ENCODE measurements at places on chromosomes 7 and 10. TPM values are rescaled to one million over a fixed set of nuclear protein-coding genes. Genes with fewer than 3 reads are reported as not detected.

- DNase-seq = no peak
Measured at GRCh38 chr10:49572594-49573114, 33.7 kb upstream of the ERCC6 start.

DNA sequence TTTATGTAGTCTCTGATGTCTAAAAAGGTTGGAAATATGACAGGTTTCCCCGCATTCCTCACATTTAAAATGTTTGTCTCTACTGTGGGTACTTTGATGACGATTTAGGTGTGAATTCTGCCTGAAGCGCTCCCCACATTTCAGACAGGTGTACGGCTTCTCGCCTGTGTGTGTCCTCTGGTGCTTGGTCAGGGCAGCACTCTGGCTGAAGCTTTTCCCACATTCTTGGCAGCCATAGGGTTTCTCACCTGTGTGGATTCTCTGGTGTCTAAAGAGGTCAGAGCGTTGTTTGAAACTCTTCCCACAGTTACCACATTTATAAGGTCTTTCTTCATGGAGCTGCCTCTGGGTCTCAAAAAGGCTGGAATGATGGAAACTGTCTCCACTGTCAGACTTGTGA lies 6.3 kb downstream of the ZNF394 start:
- no peak for DNase-seq

DNA sequence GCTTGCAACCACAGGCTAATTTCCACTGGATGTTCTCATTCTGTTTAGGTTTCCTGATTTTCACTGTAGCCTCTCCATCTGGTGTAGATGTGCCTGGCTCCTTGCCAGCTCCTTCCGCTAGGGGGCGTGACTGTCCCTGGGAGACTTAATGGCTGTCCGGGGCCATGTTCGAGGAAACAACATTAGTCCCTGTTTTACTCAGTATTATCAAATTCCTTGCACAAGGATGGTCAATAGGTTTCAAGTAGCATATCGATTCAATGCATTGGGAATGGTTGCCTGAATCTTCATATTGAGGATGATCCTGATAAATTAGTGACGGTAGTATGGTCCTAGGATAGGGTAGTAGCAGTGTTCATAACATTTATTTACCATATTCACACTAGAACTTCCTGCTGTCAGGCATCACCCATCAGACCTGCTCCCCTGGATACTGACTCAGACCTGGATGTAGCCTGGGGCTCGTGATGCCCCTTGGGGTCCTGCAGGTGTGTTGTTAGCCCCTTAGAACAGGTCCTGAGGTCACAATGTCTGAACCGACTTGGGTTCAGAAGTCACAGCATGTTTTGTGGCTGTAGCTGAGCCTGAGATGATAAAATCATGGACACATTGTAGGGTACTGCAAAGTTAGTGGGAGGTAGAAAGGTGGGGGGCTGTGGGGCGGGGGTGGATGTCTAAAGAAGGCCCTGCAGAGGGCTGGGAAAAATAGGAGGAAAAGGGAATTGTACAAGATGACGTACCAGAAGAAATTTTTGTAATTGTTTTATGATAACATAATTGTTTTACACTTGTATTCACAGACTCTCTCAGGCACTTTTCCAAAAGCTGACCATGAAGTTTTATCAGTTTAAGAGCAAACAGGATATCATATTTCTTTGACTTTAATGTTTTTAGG lies 8.9 kb upstream of the EXOC6 start:
- DNase-seq = no peak

KLF14 gene
- polyA plus RNA-seq = 0.76 TPM

DNA sequence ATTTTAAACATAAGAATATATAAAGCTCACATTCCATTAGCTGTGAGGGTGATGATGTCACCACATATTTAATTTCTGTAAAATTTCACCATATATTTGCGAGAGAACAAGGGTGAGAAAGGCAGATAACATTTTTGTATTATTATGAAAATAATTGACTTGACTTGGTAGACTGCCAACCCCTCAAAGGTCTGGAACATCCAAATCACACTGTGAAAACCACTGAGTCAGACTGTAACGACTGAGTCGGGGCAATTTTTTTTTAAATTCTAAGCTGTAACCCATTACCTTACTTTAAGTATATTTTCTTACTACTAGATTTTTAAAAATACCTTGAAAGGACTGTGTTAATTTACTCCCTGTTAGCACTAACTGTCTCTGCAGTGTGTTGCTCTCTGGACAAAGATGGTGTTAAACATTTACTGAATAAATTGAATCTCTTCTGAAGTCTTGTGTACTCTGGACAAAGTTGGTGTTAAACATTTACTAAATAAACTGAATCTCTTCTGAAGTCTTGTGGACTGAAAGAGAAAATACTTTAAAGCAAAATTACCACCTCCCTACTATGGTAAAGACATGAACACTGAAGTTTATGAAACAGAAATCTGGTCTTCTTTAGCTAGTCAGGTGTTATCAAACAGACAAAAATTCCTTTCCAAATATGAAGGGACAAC lies 14.1 kb downstream of the PDZD8 start:
- peak; percentile 11 for DNase-seq

GRCh38 chr10:89091496-89091895 lies 100.9 kb downstream of the FAS start:
- no peak for DNase-seq

DNA sequence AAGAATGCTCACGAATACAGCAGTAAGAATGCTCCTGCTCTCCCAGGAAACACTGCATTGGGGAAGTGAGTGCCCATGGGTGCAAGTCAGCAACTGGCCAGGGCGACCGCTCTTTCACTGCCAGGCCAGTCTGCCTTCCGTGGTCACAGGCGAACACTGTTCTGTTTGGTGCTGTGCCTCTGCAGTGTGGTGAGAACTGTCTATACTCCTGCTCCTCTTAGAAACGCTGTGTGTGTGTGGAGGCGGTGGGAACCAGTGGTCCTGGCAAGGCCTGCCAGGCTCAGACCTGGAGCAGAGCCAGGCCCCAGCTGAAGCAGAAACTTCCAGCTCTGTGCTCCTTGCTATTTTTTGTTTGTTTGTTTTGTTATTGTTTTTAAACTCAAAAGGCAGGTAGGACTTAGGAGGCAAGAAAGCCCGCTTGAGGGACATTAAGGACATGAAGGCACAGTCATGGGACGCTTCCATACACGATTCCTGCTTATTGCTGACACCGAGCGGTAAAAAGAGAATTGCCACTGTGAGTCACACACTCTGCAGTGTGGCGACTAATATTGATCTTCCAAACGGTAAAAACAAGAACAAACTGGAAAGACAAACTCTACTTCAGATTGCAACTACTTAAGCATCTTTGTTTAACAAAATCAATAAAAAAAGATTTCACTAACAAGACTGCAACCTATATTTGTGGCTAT lies 430.8 kb downstream of the DNAJB6 start:
- DNase-seq = no peak

DNA sequence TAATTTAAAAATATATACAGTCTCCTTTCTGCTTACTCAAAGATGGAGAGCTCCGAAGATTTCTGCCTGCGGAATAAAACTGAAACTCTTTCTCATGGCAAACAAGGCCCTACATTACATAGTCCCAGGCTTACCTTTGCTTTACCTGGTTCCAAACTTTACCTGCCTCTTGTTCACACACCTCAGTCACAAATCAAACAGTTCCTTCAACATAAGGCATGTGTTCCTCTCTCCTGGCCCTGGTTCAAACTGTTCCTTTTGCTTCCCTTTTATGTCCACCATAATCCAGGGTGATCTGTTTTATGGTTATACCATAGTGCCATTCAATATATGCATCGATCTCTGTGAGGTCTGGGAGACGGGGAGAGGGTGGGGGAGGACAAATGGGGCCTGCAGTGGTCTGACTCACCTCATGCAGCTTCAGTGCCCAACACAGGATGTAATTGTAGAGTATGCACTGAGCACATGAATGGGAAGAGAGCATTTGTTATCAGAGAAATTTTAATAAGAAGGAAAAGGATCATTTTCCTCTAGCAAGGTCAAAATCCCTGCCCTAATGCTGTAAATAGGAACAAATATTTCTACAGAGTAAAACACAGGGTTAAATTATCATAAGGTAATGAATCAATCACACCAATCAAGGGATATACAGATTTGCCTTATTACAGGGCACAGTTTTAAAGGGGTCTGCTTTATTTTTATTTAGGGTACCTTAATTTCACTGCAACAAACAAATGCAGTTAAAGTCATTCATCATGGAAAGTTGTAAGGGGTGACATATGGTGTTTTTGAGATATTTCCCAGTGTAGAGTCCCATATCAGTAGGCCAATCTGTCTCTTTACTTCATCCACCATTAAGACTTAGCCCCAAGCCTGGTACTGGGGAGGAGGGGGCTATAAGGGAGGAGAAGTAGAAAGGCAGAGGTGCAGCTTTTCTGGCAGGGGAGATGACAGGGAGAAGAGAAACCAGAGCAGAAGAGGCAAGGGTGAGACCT lies 88.8 kb upstream of the PDE1C start:
- no peak for DNase-seq

DNA sequence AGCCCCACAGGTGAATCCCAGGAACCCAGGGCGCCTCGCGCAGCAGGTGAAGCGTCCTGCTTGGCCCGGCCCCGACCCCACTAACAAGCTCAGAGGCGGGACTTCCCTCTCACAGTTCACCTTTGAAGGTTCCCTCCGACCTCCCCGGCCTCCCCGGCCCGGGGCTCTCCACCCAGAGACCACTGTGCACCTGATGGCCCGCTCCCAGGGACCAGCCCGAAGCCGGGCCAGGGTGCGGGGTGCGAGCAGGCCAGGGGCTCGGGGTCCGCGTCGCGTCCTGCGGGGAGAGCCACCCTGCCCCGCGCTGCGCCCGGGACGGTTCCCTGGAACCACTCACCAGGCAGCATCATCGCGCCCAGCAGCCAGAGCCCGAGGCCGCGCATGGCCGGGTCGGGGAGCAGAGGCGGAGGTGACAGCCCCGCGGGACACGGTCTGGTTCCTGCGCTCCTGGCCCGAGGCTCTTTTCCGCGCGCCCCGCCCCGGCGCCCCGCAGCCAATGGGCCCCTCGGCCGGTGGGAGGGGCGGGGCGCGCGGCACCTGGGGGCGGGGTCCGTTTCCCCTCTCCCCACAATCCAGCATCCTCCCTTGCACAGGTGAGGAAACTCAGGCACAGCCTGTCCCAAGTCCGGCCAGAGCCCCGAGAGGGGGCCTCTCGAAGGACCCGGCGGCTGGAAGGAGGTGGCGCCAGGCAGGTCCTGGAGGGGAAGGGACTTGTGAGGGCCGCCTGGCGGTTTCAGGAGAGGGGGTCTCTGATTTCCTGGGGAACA lies at the start of gene ADAM8:
Gene ADAM8, minus strand, starts transcription at position 434 of the 767 bp plus-strand sequence. Its CDS starts 51 bp downstream, at position 383.
- DNase-seq = no peak

RELN gene
- 21.8 TPM for polyA plus RNA-seq

UNCX gene
- polyA plus RNA-seq = 8.5 TPM

CREB5 gene
- 14.6 TPM for polyA plus RNA-seq

DNA sequence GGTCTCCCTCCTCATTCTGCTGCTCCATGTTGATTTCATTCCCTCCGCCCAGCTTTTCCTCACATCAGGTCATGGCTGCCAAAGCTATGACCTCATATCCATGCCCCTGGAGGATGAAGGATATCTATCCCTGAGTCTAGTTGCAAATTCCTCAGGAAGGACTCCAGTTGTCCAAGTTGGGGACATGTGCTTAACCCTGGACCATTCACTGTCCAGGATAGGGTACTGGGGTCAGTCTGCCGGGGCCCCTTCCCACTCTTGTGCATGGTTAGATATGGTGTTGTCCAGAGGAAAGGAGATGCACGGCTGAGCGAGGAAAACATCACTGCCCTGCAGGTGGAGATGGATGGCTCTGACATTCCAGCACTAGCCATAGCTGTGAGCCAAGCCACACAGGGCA lies 51.9 kb upstream of the COMTD1 start:
- DNase-seq = no peak

GPR15LG gene
- 0.52 TPM for polyA plus RNA-seq

ENTPD1 gene
- 23.1 TPM for polyA plus RNA-seq

- DNase-seq = no peak
Measured at GRCh38 chr7:95433952-95434556, 774 bp downstream of the PON2 start.

FRMPD2 gene
- polyA plus RNA-seq = 0.63 TPM

IFRD1 gene
- polyA plus RNA-seq = 49.2 TPM

PNLIPRP1 gene
- 0.13 TPM for polyA plus RNA-seq

DNA sequence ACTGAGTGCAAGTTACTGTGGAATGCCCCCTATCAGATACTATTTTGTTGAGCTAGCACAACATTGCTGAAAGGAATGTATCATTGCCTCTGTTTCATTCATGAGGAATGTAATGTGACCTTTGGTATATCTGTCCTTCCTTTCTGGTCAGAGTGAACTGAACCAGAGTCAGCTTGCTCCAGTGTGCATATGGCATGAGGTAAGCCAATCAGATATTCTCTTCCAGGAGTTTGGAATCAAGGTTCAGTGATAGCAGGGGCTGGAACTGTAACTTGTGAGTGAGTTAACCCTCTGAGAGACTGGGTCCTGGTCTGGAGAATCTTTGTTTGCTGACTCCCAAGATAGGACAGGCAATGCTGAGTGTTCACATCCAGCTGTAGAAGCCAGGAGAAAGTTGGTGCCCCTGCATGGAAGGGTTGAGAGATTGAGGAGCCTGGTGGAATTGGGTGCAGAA lies 45.3 kb upstream of the OSBPL3 start:
- DNase-seq = no peak

- DNase-seq = no peak
Measured at GRCh38 chr7:105885387-105886111, 9.2 kb upstream of the ATXN7L1 start.

DNA sequence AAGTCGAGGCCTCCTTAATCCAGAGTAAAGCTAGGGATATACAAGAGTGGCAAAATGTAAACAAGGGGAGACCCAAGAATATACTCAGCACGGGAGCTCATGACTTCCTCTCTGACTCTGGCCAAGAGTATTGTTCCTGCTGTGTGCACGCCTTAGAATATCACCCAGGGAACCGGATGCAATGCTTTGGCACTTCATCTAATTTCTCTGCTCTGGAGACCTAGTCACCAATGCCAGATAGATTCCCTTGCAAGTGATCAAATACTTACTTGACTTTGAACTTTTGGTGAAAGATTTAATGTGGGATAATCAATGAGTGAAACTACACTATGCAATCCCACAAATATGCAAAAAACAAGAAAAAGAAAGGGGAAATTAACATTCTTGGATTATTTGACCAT lies 695.5 kb downstream of the INHBA start:
- DNase-seq = no peak

KCNMA1 gene
- 3.6 TPM for polyA plus RNA-seq

DNA sequence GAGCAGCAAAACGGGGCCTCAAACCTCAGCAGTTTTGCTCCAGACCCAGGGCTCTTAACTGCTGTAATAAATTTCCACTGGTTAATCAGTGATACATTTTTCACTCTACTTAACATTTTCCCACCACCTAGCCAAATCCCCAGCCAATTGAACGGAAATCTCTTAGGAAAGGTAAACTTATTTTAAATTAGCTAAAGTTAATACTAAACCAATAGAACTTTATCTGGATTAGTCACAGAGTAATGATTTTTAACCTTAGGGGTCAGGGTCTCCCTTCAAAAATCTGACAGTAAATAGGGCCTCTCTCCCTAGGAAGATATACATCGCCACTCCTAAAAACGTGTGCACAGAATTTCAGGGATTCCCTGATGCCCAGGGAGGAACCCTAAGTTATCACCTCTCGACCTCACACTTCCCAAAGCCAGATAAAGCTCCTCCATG lies 87.4 kb upstream of the KMT2E start:
- peak; percentile 68 for DNase-seq

LRRC17 gene
- polyA plus RNA-seq = 73.0 TPM

- DNase-seq = no peak
Measured at GRCh38 chr7:1988533-1988930, 244.2 kb downstream of the MAD1L1 start.

LIPJ gene
- 0.10 TPM for polyA plus RNA-seq

LRRTM3 gene
- 5.7 TPM for polyA plus RNA-seq

- DNase-seq = no peak
Measured at GRCh38 chr10:34845070-34845469, 30.0 kb upstream of the PARD3 start.

- DNase-seq = no peak
Measured at GRCh38 chr10:128723631-128724205, 597.5 kb upstream of the MKI67 start.

ANAPC16 gene
- 201 TPM for polyA plus RNA-seq
